ENCODE measurements at places on chromosomes 5 and 9. TPM values are rescaled to one million over a fixed set of nuclear protein-coding genes. Genes with fewer than 3 reads are reported as not detected.

MEGF10 gene
- polyA plus RNA-seq, result not detected

IL33 gene
- not detected for polyA plus RNA-seq

- DNase-seq, result no peak
These were observed 18.3 kb downstream of the PARP8 start for GRCh38 chr5:50684721-50685120.

GRCh38 chr9:10921671-10922070, 308.9 kb upstream of the PTPRD start:
- no peak for DNase-seq

FYB1 gene
- 1.9 TPM for polyA plus RNA-seq

CD72 gene
- 382 TPM for polyA plus RNA-seq

DNA sequence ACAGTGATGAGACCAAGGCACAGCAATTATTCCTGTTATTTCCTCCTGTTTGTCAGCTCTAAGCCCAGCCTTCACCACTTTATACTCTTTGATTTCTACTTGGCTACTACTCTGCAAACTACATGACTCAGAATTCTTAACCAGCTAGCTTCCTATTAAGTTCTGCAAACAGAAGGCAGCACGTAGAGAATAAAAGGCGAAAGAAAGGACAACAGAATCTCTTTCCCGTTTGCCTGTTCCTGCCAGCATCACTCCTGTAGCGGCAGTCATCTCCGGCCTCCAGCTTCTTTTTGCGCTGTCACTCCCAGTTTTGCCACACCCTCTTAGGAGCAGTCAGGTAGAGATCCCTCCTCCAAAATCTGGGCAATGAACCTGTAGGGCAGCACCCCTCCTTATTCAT, 29.9 kb downstream of the DPYSL3 start:
- no peak for DNase-seq

GBGT1 gene
- 2.1 TPM for polyA plus RNA-seq

GRCh38 chr9:8764051-8764450, 964.5 kb upstream of the DMAC1 start:
- no peak for DNase-seq

DNA sequence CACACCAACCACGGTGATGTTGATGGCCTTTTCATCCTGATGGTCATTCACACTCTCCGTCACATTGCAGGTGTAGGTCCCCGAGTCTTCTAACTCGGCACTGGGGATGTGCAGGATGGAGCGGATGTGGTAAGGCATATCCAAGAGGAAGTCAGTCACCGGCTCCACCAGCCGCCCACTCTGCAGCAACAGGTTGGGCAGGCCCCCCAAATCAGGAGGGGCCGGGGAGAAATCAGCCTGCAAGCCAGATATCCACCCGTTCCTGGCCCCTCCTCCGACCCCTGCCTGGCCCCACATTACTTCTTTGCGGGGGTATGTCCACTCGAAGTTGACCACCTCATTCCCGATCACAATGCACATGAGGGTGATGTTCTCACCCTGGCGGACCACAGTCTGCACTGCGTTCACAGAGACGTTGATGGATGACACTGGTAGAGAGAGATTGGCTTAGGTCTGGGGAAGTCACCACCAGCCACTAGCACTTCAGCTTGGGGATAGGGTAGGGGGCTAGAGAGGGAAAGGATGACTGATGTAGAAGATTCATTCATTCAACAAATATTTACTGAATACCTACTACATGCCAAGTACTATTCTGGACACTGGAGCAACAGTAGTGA, 22.0 kb downstream of the PDGFRB start:
- DNase-seq, result no peak

- DNase-seq, result no peak
These were observed 727 bp upstream of the GLIPR2 start for GRCh38 chr9:36135741-36136271.

DNA sequence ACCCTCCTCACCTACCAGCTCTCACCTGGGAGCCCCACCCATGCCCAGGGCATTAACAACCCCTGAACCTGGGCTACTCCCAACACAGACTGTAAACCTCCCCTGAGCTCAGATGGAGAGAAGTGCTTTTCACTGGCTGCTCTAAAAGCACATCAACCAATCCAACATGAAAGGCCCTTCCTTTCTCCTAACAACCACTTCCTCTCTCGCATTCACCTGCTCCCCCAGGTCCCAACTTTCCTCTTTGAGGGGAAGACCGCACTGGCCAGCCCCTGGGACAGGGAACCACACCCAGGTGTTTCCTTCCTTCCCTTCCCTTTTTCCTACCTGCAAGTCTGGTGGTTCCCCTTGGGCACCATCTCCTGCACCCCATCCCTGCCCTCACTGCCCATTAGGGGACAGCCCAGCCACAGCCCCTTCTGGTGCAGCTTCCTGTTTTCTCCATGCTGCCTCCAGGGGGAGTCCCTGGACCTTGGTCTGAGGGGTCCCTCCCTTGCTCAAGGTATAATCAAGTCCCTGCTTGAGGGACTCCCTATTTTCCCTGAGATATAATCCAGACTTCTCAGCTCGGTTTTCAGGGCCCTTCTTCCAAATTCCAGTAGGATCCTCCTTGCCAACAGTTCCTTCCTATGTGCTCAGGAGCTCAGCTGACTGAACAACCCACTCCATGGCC, 30.5 kb upstream of the DAB2IP start:
- no peak for DNase-seq

SURF1 gene
- polyA plus RNA-seq, result 77.6 TPM

NSD1 gene
- 38.9 TPM for polyA plus RNA-seq

GRCh38 chr9:128193469-128194096, 2.2 kb upstream of the CIZ1 start:
- no peak for DNase-seq

SLC6A3 gene
- not detected for polyA plus RNA-seq

- DNase-seq, result no peak
These were observed 103.0 kb downstream of the NPR3 start for GRCh38 chr5:32814141-32814540.

- DNase-seq, result no peak
These were observed 19.9 kb upstream of the CPEB4 start for GRCh38 chr5:173868096-173868880.

MZB1 gene
- polyA plus RNA-seq, result 86.9 TPM

GRCh38 chr9:79266986-79267385, 304.8 kb upstream of the TLE4 start:
- no peak for DNase-seq

DPYSL3 gene
- polyA plus RNA-seq, result not detected

DNA sequence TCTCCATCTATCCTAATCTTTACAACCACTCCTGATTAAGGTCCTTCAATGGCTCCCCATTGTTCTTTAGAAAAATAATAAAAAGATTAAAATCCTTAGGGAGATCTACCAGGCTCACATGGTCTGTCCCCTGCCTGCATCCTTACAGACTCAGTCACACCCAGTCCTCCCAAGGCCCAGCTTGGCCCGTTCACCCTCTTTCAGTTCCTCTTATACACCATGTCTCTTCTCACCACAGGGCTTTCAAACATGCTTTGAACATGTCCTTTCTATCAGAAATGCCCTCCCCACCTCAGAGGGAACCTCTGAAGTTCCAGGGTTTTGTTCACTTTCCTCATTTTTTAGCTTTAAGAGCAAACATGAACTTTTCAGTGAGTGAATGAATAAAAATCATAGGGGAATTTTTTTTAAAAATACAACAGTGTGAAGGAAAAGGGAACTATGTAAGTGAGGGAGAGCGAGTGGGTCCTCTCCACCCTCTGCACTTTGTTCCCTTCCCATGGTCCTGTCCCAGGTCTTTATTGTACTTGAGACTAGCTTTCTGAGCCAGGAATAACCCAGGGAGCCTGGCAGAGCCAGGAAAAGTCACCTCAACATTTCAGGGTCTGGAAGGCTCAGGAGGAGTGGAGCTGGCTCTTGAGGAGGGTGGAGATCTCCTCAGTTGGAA, 55.3 kb downstream of the TRPC7 start:
- DNase-seq, result no peak

DNA sequence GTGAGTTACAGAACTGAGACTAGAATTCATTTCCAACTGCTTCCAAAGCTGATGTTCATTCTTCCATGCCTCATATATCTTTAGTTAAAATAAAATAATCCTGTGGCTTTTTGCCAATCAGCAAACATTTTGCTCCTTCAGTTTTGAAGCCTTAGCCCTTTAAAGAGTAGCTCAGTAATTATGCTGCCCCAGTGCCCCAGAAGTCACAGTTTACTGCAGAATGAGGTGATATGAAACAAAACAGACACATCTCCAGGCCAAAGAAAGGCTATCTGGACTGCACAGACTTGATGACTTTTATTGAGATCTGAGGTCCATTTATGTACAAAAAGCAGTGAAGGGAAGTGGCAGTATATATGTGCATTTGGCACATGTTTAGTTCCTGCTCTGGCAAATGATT, 285.8 kb upstream of the ZNF462 start:
- DNase-seq, result no peak

HAVCR2 gene
- 0.27 TPM for polyA plus RNA-seq

DNA sequence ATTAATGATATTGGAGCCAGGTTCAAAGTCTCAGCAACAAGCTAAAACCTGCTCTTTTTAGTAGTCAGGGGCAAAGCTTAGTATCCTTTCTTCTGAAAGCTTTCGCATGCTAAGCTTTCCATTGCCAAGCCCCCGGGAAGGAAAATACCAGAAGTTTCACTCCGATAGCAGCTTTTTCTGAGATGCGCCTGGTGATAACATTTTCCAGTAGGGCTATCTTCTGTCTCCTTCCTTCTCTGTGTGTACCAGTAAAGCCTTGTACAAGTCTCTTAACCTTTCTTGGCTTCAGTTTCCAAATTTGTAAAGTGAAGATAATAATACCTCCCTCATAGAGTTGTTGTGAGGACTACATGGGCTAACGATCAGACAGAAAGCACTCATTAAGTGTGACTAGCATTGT, 36.7 kb downstream of the DOCK8 start:
- no peak for DNase-seq

DNA sequence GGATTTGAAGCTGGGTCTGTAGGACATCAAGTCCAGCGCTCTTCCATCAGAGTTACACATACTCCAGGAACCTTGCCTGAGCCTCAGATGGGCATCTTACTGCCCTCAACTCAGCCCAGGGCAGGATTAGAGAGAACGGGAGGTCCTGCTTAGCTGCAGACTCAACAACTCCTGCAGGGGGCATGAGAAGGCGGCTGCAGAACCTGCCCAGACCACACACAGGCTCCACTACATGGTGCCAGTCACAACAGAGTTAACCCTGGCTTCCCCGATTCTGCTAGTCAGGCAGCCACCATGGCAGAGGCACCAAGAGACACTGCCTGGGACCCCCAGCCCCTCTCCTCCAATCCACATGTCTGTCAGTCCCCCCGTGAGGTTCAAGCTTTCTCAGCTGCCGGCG, 23.9 kb upstream of the CPLX2 start:
- DNase-seq, result peak; percentile 4

ABO gene
- 0.93 TPM for polyA plus RNA-seq

DNA sequence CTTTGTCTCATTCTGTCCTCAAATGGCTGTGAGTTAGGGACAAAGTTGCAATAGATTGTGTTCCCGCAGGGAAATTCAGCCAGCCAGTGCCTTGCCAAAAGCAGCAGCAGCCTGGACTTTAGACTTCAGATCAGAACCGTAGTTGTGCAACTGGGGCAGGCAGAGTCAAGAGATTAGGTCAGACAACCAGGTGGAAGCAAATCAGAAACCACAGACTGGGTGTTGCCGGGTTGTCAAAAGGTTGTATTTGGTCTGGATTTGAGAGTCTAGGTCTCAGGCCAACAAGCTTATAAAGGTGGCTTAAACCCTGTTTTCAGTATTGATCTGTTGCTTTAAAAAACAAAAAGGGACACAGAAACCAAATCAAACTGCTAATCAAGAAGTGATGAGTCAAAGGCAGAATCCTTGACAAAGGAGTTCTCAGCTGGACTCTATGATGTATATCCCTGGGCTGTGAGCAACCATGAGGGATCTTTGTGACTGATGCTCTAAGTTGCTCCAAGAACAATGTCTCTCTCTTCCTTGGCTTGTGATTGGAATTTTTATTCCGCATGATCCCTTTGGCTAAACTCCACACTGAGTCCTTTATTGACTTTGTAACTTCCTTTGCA, 20.9 kb downstream of the RFK start:
- DNase-seq, result no peak

FOXD4L5 gene
- not detected for polyA plus RNA-seq

CSNK1G3 gene
- polyA plus RNA-seq, result 94.4 TPM

- DNase-seq, result no peak
These were observed 333.6 kb downstream of the PIK3R1 start for GRCh38 chr5:68548959-68549676.

- no peak for DNase-seq
These were observed 57.2 kb downstream of the EXD3 start for GRCh38 chr9:137365552-137366444.

GRCh38 chr9:93598647-93599241, 22.4 kb downstream of the PHF2 start:
- no peak for DNase-seq

LRRC70 gene
- 0.93 TPM for polyA plus RNA-seq

- no peak for DNase-seq
These were observed 75.0 kb downstream of the TLE1 start for GRCh38 chr9:81614335-81614734.

DNA sequence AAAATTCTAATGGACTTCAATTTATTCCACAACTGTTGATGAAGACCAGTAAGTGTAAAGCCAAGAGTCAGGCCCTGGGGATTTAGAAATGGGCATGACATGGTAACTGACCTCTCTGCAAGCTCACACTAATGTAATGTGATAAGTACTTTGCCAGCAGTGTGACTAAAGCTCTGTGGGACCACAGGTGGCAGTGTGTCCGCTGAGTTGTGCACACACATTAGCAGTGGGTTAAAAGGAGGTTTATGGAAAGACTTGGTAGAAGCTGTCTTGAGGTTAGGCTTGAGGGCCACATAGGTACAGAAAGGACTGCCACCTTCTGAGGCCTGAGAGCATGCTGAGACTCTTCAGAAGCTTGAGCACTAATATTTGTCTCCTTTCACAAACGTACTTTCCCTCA, 67.6 kb downstream of the UBAP1 start:
- no peak for DNase-seq

DNA sequence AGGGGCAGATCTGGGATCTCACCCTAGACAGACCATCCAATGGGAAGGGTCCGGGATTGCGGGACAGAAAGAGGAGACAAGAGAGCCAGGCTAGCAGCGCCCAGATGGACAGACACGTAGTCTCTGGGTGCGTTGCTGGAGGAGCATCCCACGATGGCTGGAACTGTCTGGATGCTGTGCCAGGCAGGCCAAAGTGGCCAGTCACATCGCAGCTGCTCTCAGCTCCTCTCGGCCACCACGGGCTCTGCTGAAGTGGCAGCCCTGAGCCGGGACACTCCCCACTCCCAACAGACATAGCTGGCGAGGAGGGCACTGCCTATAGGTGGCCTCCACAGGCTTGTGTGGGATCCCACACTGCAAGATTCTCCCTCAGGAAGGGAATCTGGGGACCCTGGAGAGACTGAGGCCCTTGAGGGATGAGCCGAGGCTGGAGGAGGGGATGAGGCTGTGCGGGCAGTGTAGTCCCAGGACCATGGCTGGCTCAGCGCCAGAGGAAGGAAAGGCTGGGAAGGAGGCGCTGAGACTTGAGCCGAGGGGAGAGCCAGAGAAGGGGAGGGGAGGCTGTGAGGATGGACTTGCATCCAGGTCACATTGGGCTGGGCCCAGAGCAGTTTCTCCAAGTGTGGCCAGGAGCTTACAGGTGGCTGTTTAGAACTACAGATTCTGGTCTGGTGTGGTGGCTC, 10.3 kb upstream of the WDR5 start:
- no peak for DNase-seq

- DNase-seq, result no peak
These were observed 18.0 kb downstream of the ITGA2 start for GRCh38 chr5:53006911-53007890.
